ENCODE measurements at places on chromosomes 7 and 10. TPM values are rescaled to one million over a fixed set of nuclear protein-coding genes. Genes with fewer than 3 reads are reported as not detected.

The TMEM270 gene
- total RNA-seq: not detected

GRCh38 chr7:234708-235553 lies 42.6 kb downstream of the FAM20C start:
- DNase-seq: peak; percentile 49

DNA sequence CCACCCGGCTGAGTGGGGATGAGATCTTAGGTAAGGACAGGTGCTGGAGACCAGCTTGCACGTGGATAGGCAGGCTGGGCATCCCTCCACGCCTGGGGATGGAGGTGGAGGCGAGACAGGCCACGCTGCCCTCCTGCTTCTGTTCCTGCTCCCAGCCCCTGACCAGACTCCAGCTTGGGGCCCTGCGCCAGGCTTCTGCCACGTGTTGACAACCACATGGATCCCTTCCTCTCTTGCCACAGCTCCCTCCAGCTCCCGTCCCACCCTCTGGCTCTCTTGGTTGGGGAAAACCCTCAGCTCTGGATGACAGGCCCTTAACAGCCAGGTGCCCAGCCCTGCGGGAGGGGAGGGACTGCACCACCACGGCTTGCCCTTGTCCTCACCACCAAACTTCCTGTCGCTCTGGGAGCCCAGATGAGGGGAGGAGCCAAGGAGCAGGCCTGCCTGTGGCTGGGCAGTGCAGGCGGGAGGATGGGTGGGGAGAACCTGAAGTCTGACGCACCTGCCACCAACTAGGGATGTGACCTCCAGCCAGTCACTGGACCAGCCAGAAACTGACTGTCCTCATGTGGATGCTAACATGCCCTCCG lies 36.0 kb downstream of the KCNH2 start:
- no peak for DNase-seq

- no peak for DNase-seq
Measured at GRCh38 chr7:11896663-11897062, 64.7 kb upstream of the THSD7A start.

- peak; percentile 42 for DNase-seq
Measured at GRCh38 chr10:70348228-70348850, 34.1 kb downstream of the LRRC20 start.

GRCh38 chr10:58152673-58153263 lies 114.9 kb downstream of the IPMK start:
- peak; percentile 72 for DNase-seq
